Activated CD4-positive, alpha-beta T cell treated with anti-CD3 and anti-CD28 coated beads, Interleukin-2, amount 50 U/mL, for 48 hours (primary cell): ENCODE measurements at places on chromosomes 7 and 10.

- DNase-seq, result no peak
Observed at GRCh38 chr10:3226960-3227744, 54.6 kb upstream of the PITRM1 start.

DNA sequence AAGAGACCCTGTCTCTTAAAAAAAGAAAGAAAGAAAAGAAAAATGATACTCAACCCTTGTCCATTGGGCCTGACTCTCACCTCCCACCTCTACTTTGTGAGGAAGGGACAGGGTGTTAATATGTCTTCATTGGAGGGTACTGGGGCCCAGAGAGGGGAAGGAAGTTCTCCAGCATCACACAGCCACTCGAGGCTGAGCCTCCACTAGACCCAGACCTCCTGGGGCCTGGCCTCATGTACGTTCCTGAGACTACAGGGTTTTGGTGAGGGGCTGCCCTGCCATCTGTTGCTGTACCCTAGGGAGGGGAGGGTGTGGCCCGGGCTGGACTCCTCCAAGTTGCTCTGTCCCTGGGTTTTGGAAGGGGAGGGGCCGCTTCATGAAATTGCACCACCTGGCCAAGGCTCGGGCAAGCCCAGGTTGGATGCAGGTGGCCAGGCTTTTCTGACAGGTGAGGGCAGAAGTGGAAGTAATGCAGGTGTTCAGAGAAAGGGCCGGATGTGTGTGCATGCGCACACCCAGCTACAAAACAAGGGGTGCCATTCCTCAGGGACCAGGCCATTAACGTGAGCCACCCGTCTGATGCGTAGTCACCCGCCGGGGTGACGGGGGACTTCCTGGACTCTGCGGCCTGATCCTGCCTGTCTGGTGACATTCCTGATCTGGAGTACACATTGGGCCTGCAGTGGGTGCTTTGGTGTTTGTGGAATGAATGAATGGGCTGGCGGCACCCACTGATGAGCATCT, 21.7 kb downstream of the GTF2IRD1 start:
- no peak for DNase-seq

- DNase-seq, result no peak
Observed at GRCh38 chr7:68720697-68721096, 877.6 kb upstream of the AUTS2 start.

DNA sequence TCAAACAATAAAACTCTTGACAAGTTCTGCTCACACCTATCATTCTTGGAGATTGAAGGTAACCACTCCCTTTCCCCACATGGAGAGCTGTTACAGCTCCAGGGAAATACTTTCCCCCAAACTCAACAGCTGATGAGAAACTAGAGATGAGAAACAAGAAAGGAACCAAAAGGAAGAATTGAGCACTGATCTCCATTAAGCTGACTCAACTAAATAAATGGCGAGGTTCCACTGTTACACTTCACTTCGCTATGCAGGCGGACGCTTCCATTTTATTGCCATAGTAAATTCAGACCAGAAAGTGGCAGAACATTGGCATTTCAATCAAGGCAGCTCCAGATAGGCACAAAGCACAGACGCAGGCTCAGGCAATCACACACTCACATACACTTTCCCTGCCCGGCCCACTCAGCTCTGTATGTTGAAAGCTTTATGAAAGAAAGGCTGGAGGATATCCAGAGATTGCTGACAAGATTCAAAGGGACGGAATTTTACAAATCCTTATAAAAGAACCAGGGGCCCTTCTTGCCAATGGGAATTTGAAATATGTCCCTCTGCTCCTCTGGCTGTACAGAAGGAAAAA, 11.5 kb upstream of the YAE1 start:
- DNase-seq, result no peak

DNA sequence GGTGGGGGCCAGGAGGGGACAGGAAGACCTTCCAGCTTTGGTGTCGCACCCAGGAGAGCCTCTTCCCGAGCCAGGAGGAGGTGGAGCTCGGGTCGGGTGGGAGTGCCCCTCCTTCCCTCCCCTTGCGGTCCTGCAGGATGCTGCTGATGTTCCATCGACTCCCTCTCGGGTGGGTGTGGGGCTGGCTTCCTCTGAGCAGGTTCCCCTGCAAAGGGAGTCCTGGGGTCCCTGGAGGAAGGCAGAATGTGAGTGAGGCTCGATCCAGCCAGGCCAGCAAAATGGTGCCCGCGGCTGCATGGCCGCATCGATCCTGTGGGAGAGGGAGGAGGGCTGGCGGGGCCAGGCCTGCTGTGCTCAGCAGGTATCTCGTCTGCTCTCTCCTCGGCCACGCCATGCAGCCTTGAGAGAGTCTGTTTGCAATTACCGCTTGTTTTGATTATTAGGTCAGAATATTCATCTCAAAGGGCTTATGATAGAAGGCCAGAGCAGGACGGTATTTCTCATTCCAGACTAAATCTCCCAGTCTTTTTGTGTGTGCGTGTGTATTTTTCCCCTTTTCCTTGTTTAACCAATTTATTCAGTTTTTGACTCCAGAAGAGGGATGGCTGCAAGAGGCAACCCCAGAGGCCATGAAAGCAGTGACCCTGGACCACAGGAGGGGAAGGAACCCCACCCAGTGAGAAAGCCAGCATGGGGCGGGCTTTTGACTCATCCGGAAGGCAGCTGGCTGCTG, 137.3 kb upstream of the ZMIZ1 start:
- DNase-seq, result no peak

GRCh38 chr7:47685712-47686376, 103.9 kb upstream of the TNS3 start:
- no peak for DNase-seq

DNA sequence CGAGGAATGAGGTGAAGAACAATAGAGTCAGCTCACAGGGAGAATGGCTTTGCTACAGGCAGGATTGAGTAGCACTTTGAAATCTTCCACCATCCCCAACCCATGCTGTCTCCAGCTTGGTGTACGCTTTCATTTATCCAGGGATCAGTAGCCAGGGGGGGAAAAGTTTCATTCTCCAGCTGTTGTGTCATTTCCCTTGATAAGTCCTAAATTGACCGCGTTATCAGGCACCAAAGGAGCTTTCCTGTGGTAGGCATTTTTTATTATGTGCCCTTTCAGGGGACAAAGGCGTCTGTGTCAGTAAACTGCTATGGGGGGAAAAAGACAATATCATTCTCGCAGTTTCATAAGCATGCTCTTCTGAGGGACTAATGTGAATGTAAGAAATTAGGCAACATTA, 106.6 kb upstream of the YAE1 start:
- no peak for DNase-seq

DNA sequence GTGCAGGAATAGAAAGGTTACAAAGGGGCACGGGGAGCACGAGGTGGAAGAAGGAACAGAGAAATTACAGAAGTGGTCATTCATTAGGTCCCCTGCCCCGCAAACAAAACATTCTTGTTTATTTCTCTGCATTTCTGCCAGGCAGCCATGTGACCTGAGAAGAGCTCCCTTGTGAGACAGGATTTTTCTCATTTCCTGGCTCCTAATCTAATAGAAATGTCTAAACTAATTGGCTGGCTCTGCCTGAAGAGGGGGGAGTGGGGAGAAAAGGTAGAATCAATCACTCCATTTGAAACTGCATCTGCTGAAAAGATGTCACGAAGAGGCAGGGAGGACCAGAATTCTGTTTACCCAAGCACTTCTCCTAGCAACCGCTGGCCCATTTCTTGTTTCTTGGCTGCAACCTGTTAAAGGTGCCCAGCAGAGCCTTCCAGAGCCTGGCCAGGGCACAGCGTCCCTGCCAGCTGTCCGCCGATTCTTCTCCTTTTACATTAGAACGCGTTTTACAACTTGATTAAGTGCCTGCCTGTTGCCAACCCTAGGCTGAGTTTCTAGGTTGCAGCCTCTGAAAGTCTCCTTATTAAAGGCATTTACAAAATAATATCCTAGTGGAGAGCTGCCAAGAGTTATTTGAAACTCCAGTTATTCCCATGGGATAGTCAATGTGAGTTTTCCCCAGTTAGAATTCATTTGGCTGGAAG, 1227.6 kb downstream of the TYW1 start:
- DNase-seq, result no peak

GRCh38 chr7:138935465-138936011, 45.7 kb downstream of the KIAA1549 start:
- no peak for DNase-seq

GRCh38 chr7:24466168-24466768, 107.0 kb upstream of the PALS2 start:
- DNase-seq, result no peak

DNA sequence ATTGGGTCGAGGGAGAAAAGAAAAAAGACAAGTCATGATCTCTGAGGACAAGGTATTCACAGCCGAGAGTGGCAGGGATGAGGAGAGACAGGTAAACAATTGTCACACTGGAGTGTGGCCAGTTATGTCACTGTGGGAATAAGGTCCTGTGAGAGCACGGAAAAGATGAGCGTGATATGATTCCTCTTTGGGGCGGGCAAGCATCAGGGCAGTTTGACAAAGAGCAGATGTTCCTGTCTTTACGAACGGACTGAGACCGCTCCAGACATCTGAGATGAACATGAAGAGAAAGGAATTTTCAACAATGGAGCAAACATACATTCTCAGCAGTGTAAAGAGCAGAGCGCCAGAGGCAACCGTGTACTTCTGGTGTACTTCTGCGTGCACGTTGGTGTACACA, 278.1 kb downstream of the DPP6 start:
- DNase-seq, result no peak
